ENCODE measurements at places on chromosomes 4 and X.

- no peak for DNase-seq
Measured at GRCh38 chr4:8303485-8304281, 34.1 kb downstream of the HTRA3 start.

GRCh38 chr4:123866796-123867195, 470.2 kb downstream of the SPRY1 start:
- no peak for DNase-seq

DNA sequence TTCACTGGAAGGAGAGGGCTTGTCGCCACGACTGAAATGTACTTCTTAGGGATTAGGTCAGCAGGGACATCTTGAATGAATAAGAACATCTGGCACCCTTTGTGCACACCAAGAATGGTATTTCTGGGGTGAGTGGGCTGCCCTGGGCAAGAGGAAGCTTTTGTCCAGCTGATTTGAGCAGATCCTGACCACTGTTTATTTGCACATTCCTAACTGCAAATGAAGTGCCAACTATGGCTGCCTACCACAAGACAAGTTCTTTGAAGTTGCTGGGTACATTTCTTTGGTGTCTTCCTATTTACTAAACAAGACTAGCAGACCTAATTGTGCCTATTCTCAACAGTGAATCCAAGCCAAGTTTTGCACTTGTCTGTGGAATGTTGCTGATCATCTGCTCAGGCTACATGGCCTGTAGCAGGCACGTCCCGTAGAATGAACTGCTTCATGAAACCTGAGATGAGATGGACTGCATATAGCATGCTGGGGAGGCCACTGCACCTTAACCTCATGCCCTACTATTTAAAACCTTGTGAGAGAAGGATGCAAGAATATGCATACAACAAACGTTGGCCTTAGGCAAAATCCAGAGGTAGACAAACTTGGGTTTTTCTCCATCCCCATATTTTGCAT, 45.0 kb downstream of the PIR start:
- DNase-seq, result no peak

- no peak for DNase-seq
Measured at GRCh38 chr4:15695240-15695699, 7.6 kb upstream of the BST1 start.

- no peak for DNase-seq
Measured at GRCh38 chr4:113951263-113951662, 28.2 kb downstream of the ARSJ start.

- no peak for DNase-seq
Measured at GRCh38 chr4:23957465-23957864, 67.6 kb upstream of the PPARGC1A start.

GRCh38 chrX:49202022-49202421, 2.0 kb upstream of the SYP start:
- DNase-seq, result no peak

DNA sequence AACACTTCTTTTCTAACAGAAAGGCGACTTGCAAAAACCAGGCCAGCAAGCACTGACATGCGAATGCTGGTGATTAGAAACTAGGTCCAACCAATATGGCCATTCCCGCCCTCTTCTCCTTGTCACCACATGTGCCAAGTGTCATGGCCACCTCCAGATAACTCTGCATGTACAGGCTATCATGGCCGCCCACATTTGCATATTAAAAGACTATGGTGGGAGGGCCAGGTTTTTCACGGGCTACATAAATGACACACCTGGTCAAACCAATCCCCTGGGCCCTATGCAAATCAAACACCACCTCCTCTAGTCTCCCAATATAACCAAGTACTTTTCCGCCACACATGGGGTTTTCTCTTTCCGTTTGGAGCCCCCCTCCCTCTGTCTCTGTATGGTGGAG, 40.1 kb downstream of the NUDT11 start:
- DNase-seq, result no peak

- DNase-seq, result no peak
Measured at GRCh38 chr4:30525662-30526315, 194.4 kb upstream of the PCDH7 start.

DNA sequence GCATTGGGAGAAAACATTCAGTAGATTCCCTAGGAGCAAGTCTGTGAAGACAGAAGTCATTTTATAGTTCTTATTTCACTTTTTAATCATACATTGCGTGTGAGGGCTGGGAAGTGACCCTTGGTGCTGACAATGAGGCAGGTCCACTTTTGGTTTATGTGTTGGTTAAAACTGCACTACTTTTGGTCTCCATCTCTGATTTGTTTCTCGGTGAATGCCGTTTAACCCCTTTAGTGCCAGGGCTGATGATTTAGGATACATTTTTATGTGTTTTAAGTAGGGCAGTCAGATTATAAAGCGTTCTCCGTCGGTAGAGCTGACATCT, 110.4 kb downstream of the AFF1 start:
- DNase-seq, result no peak

DNA sequence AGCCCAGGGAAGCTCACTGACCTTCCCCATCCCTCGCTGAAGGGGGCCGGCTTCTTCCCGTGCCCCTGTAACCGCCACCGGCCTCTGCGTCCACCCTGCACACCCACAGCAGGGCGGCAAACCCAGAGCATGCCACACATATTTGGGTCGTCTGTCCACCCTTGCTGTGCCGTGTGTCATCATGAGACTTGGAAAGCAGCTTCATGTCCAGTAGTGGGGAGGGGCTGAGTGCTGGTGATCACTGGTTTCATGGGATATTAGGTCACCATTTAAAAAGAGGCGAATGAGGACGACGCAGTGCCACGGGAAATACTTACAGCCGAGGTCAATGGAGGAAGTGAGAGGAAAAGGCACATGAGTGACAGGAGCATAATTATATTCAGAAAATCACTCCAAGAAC, 74.8 kb downstream of the HTRA3 start:
- DNase-seq, result no peak

GRCh38 chr4:15753786-15754185, 24.3 kb upstream of the CD38 start:
- no peak for DNase-seq

- DNase-seq, result no peak
Measured at GRCh38 chr4:64014647-64015046, 394.6 kb downstream of the TECRL start.

DNA sequence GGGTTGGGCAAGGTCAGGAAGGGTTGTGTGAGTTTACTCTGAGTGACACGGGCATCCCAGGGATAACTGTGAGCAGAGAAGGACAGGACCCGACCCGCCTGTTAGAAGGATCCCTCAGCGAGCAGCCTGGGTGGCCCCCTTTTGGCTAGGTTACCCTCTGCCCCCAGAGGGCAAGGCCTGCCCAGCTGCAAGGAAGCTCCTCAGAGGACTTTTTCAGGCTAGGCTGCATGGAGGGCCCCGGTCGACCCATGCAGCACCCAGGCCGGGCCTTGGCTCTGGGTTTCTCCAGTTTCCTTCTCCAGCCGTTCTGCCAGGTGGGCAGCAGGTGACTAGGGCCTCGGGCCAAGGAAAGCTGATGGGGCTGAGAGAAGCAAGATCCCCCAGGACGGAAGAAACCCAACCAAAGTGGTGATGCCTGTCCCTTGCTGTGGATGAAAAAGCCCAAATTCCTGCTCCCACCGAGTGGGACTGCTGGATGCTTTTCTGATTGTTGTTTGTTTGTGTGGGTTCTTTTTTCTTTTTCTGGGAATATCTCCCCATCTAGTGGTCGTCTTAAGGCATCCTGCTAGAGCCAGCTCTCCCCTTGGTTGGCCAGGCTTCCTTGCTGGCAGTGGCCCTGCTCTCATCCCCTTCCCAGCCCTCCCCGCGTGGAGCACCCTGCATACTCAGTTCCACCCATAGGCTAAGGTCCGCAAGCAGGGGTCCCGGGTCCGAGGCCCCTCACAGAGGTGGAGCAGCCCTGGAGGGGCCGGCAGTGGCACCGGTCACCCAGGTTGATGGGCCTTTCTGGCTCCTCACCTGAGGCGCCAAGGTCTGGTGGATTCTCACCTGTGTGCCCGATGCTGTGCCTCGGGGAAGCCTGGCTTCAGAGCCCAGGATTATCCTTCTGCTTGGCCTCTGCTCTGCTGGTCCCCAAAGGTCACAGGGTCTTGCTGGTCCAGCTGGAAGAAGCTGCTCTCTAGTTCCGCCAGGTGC, 1.8 kb downstream of the ZFP92 start:
- DNase-seq, result no peak

- DNase-seq, result no peak
Measured at GRCh38 chr4:5758741-5759140, 47.7 kb downstream of the EVC start.

DNA sequence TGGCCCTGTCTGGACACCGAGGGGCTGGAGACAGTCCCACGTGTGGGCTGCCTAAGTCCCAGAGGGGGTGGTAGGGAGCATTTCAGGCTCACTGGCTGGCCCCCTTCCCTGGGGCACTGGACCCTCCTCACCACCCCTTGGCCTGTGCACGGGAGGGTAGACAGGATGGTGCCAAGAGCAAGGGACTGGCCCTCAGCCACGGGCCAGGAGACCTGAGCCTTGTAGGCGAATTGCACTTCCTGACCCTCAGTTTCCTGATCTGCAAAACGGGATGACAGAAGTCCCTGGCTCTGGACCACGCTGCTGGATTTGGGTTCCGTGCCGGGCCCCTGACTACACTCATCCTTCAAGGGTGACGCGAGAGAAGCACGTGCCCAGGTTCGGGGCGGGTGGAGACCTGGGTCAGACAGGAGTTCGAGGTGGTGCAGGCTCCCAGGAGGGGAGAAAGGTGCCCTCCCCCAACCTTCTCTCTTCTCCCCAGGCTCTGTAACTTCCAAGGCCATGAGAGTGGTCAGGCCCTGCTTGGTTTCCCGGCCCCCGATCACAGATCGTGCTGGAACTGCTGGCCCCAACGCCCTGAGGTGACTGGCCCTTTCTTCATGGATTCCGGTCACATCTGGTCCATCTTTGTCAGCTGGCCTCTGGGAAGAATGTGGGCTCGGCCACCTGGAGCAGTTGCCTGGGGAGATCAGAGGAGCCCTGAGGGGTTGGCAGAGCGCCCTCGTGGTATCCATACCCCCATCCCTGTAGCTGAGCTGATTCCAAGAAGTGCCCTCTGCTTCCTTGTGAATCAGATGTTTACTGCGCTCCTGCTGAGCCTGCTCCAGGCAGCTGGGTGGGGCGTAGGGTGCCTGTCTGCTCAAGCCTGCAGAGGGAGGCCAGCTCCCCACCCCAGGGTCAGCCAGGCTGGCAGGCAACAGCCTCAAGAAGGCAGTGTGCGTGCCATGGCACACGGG, 3.3 kb downstream of the SH3BP2 start:
- DNase-seq, result no peak

- DNase-seq, result no peak
Measured at GRCh38 chr4:100833906-100834305, 316.1 kb upstream of the EMCN start.

DNA sequence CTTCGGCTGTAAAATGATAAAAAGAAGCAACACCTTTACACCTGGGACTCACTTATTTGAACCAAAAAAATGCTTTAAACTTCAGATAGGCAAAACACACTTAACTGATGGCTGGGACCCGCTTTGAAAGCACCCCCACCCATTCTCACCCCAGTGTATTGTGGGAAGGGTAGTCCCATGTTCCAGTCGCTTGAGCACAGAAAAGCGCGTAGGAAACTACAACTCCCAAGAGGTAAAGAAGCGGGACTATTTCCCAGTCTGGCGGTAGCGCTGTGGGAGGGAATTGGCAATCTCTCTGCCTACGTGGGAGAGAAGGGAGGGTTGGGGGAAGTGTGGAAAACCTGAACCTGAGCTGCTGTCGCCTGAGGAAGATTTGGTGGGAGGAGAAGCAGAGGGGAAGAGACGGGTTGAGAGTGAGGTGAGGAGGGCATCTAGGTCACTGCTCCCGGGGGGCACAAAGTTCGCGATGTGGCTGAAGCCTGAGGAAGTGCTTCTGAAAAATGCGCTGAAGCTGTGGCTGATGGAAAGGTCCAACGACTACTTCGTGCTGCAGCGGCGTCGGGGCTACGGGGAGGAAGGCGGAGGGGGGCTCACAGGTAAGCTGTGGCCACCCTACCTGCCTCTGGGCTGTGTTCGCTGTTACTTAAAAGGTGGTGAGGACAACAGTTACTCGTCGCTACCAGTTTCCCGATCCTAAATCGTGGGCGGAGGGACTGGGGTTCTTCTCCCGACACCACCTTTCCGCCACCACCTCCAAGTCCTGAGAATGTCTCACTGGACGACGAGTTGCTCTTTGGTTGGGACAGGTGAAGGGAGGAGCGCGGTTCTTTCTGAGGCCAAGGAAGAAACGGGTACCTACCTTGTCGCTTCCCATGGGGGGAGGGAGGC, at the start of gene TBC1D8B:
TSS of gene TBC1D8B (plus strand) at position 286 of the 888 bp plus-strand sequence. CDS start at position 467, 181 bp downstream.
- DNase-seq, result no peak

- DNase-seq, result no peak
Measured at GRCh38 chr4:169103966-169104412, 93.9 kb upstream of the CBR4 start.

- DNase-seq, result no peak
Measured at GRCh38 chrX:2478546-2479419, 22.0 kb downstream of the DHRSX start.

- DNase-seq, result no peak
Measured at GRCh38 chr4:140092094-140092851, 61.7 kb downstream of the MAML3 start.

- DNase-seq, result no peak
Measured at GRCh38 chrX:2781698-2782097, 29.9 kb downstream of the XG start.

DNA sequence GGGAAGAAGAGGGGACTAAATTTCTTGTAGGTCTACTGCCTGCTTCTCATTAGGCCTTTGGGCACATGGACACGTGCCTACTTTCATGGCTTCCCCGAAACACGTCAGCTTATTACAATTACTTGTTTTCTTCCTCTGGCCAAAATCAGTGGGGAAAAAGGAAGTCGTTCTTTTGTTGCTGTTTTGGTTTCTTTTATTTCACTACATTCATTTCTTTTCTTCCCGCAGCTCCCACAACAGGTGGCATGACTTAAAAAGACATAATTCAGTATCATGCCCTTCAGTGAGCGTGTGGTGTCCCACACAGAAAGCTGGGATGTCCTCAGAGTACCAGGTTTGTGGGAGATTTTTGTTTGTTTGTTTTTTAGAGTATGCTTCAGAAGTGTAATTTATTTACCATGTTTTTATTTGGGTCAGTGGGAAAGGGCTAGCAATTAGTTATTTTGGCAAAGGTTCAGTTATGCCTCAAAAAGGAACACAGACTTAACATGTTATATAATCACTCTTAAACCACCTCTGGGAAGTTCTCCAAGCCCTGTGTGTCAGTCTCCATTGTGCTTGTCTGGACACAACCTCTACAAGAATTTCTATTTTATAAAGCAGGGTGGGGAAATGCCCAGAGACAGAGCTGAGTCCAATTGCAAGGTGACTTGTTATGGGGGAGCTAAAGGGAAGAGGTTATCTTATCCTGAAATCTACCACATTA, 44.2 kb upstream of the SPRY1 start:
- no peak for DNase-seq

- no peak for DNase-seq
Measured at GRCh38 chr4:79257953-79258613, 67.8 kb downstream of the NAA11 start.

GRCh38 chr4:73539386-73539785, 57.8 kb downstream of the AFM start:
- no peak for DNase-seq

- DNase-seq, result no peak
Measured at GRCh38 chr4:141768954-141769353, 132.6 kb downstream of the IL15 start.

- DNase-seq, result no peak
Measured at GRCh38 chr4:163949976-163950601, 455.6 kb downstream of the TMA16 start.
